ENCODE measurements at places on chromosomes 11 and 22.

GRCh38 chr11:120224972-120225909 lies 14.4 kb downstream of the OAF start:
- no peak for DNase-seq

DNA sequence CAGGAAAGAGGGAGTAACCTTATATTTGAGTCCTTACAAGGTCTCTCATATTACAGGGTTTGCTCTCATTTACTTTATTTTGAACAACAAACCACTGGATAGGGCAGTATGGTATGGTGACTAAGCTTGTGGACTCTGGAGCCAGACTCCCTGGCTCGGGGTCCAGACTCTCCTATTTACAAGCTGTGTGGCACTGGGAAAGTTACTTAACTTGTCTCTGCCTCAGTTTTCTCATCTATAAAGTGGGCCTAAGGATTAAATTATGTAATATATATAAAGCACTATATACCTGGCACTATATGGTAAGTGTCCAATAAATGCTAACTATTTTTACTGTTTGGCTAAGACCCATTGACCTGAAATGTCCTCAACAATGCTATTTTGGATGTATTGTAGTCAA lies 1.7 kb upstream of the DCHS1 start:
- DNase-seq, result no peak

GRCh38 chr11:130064596-130064995 lies 5.1 kb upstream of the APLP2 start:
- DNase-seq, result no peak

DNA sequence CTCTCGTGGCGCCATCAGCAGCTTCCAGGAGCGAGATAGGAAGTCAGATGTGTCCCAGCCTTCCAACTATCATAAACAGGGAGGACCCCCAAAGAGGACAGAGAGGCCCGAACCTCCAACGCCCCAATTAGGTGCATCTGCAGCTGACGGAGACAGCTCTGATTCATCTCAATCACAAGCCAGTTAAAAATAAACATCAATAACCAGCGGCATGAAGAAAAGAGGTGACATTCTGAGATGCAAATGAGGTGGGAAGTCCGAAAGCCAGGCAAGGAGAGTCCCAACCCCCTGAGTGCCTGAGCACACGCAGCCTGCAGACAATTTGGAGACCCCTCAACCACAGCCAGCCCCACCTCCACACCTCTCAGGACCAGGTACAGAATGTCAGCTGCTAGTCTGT lies 28.1 kb upstream of the IGSF9B start:
- DNase-seq, result no peak

- DNase-seq, result no peak
These were observed 44.3 kb upstream of the NNMT start for GRCh38 chr11:114251815-114252337.

DNA sequence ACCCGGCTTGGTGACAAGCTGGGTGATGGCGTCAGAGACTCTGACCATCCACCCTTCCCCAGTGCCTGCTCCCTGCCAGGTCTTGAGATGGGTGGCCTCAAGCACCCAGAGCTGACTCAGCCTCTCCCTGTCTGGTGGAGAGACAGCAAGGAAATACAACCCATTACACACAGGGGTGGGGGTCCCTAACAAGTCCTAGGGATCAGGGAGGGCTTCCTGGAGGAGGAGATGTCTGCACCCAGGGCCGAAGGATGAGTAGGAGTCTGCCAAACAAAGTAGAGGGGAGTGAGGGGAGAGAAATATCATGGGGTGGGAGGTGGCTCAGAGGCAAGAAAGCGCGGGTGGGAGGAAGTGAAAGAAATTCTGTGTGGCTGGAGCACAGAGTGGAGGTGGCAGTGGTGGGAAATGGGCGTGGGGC lies 6.8 kb downstream of the MAFF start:
- DNase-seq, result no peak

GRCh38 chr11:18798799-18799469 lies 7.3 kb upstream of the PTPN5 start:
- DNase-seq, result no peak

GRCh38 chr11:134558258-134558835 lies 146.3 kb upstream of the B3GAT1 start:
- no peak for DNase-seq

DNA sequence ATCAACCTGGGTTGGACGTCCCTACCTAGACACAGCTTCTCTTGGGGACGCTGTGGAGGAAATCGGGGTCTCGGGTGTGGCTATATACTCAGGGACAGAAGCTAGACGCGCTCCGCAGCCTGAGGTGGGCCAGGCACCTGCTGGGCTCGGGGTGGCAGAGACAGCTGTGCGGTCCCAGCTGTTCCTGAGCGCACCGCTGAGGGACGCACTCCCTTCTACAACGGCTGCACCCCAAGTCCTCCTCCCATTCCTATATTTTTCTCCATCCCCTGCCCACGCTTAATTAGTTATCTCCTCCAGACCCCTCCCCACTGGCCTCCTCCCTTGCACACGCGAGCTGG lies 188 bp upstream of the MTNR1B start:
- DNase-seq, result no peak

- no peak for DNase-seq
These were observed 64.8 kb downstream of the RAB30 start for GRCh38 chr11:83006877-83007330.

DNA sequence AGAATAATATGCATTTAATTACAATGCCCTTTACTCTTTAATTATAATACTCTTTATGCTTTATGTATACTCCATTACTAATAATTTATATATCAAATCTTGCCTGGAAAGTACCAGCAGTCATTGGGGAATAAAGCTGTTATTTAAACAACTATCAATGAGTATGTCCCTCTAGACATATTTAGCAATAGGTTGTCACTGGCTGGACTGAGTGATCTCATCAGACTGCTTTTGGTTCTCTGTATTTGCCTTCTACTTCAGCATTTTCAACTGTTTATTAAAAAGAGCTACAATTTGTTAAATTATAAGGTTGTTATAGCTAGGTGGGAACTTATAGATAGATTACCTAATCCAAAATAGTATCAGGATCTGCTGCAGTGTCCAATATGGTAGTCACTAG lies 267.2 kb downstream of the DCDC1 start:
- no peak for DNase-seq

DNA sequence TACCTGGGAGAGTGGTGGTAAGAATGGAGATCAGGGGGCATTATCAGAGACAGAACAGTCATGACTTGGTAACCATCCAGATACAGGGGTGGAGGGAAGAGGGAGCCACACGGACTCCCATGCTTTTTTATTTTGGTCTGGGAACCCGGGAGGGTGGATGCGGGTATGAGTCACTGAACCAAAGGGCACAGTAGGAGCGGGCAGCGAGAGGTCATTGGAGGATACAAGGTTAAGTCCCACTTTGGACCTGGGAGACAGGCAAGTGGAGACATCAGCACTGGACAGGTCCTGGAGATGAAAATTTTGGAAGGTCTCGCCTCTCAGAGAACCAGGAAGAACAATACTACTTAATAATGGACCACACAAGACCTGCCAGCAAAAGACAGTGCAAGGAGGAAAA lies 6.7 kb downstream of the HDHD5 start:
- no peak for DNase-seq

- DNase-seq, result no peak
These were observed 93.5 kb upstream of the CSNK2A3 start for GRCh38 chr11:11446564-11446963.

DNA sequence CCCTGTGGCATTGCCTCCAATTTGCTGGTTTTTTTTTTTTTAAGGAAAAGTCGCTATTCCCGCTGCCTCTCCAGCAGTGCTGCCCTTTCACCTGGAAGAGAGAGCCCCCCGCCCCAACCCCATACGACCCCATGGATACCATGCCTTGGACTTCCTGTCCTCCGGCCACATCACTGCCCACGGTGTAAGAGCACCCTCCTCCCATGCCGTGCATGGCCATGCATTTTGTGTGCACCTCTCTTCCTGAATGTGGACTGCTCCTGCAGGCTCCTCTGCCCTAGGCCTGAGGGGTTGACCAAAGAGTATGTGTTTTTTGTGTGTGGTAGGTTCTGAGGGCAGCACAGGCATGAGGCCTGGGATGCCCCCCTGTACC lies 65.6 kb upstream of the SPON1 start:
- no peak for DNase-seq

DNA sequence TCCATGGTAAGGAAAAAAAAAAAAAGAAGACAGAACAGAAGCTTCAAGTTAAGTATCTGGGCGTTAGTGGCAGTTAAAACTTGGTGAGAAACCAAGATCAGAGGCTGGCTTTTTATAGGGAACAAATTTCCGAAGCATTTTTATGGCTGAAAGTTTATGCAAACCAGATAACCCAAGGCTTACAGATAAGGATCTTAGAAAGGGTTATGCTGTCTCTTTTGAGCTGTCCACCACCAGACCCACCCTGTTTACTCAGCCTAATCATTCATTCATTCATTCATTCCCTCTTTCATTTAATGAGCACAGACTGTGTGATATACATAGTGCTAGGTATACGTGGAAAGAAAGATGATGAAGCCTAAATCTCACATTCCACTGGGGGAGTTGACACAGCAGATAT lies 89.5 kb downstream of the ME3 start:
- DNase-seq, result no peak
